ENCODE measurements at places on chromosomes 2 and 18.

- no peak for DNase-seq
Measured at GRCh38 chr2:181157326-181157725, 176.9 kb downstream of the UBE2E3 start.

DNA sequence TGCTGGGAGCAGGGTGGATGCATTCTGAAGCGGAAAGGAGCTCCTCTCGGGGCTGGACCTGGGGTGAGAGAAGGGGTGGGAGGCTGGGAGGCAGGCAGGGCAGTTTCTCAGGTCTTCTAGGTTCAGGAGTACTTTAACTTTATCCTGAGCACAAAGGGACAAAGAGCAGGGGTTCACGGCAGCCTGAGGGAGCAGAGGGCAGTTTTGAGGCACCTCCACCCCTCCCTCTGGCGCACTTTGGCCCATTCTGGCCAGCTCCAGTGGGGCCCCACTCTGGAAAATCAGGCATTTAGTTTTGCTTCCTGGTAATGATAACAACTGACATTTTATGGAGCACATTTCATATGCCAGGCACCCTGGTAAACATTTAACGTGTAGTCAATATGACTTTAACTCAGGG, 14.3 kb downstream of the B3GNT7 start:
- DNase-seq, result no peak

DNA sequence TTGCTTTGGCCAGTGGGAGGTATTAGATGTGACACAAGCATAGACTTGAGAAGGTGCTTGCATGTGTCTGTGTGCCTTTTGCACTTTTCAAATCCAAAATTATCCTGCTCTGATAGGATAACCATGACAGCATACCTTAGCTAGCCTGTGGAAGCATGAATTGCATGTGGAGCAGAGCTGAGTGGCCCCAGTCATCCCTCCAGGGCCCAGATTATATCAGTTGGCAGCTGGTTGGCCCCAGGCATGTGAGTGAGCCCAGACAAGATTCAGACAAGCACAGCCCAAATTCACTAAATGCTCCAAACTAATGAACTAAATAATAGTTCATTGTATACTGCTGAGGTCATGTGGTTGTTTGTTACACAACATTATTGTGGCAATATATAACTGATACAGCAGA, 18.8 kb downstream of the TACR1 start:
- DNase-seq, result no peak

GRCh38 chr2:219001100-219001576, 7.9 kb upstream of the CRYBA2 start:
- no peak for DNase-seq

DNA sequence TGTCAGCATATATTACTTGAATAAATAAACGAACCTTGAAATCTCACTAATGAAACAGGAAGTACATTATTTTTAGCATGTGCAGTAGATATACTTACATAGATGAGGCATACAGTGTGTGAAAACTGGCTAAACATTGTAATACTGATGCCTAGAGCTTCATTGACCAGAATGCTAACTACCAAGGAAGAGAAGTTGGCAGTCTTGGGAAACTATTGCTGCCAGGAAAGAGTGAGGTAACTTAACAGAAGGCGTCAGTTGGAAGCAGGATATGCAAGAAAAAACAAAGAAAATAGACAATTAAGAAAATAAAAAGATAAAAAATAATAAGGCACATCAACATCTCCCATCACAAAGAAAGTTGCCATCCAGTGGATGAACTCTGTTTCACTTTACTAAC, 963.0 kb downstream of the TDRD15 start:
- no peak for DNase-seq
